ENCODE measurements at places on chromosomes 7 and 10. TPM values are rescaled to one million over a fixed set of nuclear protein-coding genes. Genes with fewer than 3 reads are reported as not detected.

- no peak overlapping the region for H3K27ac ChIP-seq
- H3K36me3 ChIP-seq, result no peaks in the 10 kb centered on the region
- no peaks in the 10 kb centered on the region for H3K27me3 ChIP-seq
- H3K4me1 ChIP-seq, result no peaks in the 10 kb centered on the region
- no peak overlapping the region for H3K4me3 ChIP-seq
- DNase-seq, result no peak
These were observed 739.7 kb upstream of the ANKRD30A start for GRCh38 chr10:36385693-36386092.

DNA sequence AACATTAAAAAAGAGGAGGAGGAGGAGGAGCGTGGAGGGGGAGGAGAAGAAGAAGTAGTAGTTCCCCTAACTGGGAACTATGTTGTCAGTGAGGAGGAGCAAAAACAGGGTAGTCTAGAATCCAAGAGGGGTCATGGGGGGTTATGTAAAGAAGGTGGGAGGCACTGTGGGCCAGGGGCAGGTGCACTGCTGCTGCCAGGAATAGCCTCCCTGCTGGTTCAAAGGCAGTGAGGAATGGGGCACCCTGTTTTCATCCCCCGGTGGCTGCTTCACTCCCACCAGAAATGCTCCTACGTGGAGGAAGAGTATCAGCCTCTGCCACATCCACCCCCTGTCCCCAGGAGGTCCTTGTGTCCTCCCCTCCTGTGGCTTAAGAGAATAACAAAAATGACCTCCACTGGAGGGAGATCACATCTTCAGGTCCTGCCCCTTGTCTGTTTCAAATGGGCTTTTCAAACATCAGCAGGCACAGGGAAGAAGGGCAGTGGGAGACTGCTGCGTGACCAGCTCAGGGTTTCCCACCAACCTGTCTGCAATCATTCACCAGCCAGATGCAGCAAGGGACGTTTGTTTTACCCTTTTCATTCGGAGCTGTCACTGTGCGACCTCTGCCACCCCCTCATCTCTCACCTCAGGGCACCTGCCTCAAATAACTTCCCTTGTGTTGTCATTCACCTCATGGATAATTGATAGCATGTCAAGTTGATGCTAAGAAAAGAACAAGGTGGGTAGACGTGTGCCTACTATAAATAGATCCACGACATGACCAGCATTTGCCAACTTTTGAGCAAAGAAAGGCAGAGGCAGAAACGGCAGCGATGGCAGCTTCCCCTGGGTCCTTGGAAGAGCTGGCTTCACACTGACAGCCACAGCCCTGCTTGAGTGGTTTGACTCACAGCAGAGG, 92.6 kb downstream of the DGKI start:
- no peaks in the 10 kb centered on the region for H3K4me1 ChIP-seq
- peaks cover 2% of the 10 kb centered on the region for H3K27me3 ChIP-seq
- H3K27ac ChIP-seq, result no peak overlapping the region
- no peak overlapping the region for H3K4me3 ChIP-seq
- no peaks in the 10 kb centered on the region for H3K36me3 ChIP-seq

The NUPR2 gene
- total RNA-seq, result not detected

- H3K27ac ChIP-seq, result no peak overlapping the region
- H3K36me3 ChIP-seq, result no peaks in the 10 kb centered on the region
- H3K4me3 ChIP-seq, result no peak overlapping the region
- H3K4me1 ChIP-seq, result no peaks in the 10 kb centered on the region
- H3K27me3 ChIP-seq, result no peaks in the 10 kb centered on the region
- DNase-seq, result no peak
These were observed 280.4 kb downstream of the MTERF1 start for GRCh38 chr7:91600112-91600511.

DNA sequence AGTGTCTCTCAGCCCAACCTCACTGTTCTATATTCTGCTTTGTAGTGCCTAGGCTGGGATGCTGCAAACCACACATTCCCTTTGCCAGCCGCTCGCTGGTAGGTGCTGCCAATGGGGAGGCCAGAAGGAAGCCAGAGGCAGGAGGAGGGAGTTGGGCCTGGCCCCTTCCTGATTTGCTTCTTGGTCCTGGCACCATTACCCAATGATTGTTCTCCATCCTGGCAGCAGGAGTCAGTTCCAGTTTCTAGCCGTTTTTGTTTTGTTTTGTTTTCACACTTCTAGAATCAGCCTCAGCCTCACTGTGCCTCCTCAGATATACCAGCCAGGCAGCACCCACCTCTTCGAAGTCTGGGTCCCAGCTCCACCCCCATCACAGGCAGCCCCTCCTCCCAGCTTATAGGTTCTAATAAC, 27.4 kb upstream of the LOXL4 start:
- H3K27me3 ChIP-seq, result peaks cover 46% of the 10 kb centered on the region
- no peak overlapping the region for H3K4me3 ChIP-seq
- no peak overlapping the region for H3K27ac ChIP-seq
- no peak for DNase-seq
- peaks cover 12% of the 10 kb centered on the region for H3K4me1 ChIP-seq
- no peaks in the 10 kb centered on the region for H3K36me3 ChIP-seq

The MET gene
- total RNA-seq, result 23.3 TPM
